Ureter (tissue), 1 donor: ENCODE measurements at places on chromosomes 12 and 14. TPM values are rescaled to one million over a fixed set of nuclear protein-coding genes. Genes with fewer than 3 reads are reported as not detected.
A peak's percentile ranks its signal among the peaks of the same experiment; 100 is the strongest.

- no peak for DNase-seq
Measured at GRCh38 chr14:66435683-66436082, 50.5 kb upstream of the CCDC196 start.

- no peak for DNase-seq
Measured at GRCh38 chr12:102120886-102121285, 903 bp downstream of the PARPBP start.

DNA sequence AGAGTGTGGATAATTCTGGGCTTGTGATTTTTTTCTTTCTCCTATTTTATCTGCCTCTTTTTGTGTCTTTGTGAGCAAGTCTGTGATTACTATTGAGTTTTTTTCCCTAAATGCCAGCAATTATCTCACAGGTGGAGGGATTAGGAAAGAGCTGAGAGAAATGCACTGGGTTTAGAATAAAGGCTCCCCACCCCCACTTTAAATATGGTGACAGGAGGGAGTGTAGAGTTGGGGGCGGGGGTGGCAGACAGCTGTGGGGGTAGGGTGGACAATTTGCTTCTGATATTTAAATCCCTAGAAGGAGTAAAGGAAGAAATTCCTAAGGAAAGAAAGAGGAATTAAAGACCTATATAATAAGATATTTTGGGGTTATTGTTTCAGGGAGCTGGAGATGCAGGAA, 145.9 kb downstream of the NRXN3 start:
- no peak for DNase-seq

- DNase-seq, result no peak
Measured at GRCh38 chr12:93766796-93767523, 89.8 kb downstream of the CRADD start.

GRCh38 chr14:61196792-61197191, 84.3 kb downstream of the TMEM30B start:
- DNase-seq, result no peak

DNA sequence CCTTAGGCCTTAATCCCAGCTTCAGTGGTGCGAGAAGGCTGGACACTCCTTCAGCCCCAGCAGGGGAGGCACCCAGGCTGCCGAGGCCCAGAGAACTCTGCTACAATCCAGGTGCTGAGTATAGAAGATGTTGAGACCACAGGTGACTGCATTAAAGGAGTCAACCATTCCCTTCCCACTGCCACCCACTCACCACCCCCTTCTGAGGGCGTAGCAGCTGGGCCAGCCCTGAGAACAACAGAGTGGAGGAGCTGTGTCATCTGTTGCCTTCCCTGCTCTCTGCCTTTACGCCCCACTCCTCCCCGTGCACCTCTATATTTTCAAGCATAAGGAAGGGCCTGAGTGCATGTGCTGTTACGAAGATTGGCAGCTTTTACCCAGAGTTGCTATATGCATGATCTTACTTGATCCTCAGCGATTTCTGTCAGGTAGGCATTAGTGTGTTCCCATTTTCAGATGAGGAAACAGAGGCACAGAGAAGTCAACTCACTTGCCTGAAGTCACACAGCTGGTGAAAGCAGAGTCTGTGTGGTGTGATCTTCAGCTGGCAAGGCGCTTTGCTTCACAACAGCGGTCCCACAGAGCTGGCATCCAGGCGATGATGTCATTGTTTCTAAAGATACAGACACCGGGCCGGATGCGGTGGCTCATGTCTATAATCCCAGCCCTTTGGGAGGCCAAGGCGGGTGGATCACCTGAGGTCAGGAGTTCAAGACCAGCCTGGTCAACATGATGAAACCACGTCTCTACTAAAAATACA, 46.7 kb downstream of the RIN3 start:
- no peak for DNase-seq

DNA sequence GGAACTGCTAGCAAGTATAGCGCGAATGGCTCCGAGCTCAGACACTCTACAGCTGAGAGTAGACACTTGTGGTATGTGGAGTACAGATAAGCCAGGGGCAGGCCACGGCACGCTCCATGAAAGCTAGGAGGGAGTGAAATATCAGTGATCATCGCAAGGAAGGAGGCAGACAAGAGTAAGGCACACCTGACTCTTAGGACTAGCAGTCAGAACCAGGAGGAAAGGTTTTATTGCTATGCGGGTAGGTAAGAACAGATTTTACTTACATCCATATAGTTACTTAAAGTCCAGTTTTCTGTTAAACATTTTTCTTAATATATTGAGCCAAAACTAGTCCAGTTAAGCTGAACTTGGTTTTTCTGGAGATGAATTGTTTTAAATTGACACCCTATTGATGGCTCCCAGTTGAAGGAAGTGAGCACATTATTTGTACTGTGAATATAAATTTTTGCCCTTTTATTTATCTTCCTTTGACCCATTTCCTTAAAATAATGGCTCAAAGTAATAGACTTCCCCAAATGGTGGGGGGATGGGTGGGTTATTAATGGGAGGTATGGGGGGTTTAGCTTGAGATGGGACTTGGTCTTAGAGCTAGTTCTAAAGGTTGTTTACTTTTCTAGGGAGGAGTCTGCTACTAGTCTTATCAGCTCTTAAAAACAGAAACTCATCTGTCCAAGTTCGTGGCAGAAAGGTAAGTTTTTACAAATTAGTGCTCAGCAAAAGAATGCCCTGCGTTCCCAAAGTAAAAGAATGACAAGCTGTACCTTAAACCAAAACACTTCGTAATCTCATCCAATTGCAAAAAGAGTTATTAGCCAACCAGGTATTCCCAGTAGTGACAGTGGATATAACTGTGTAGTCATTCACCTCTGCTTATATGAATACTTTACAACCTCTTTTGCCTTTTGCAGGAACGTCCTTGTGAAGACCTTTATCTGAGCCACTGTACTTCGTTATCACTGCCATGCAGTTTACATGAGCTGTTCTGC, 5.8 kb downstream of the HNRNPA1 start:
- no peak for DNase-seq

- DNase-seq, result no peak
Measured at GRCh38 chr12:91216871-91217270, 34.3 kb upstream of the DCN start.

DNA sequence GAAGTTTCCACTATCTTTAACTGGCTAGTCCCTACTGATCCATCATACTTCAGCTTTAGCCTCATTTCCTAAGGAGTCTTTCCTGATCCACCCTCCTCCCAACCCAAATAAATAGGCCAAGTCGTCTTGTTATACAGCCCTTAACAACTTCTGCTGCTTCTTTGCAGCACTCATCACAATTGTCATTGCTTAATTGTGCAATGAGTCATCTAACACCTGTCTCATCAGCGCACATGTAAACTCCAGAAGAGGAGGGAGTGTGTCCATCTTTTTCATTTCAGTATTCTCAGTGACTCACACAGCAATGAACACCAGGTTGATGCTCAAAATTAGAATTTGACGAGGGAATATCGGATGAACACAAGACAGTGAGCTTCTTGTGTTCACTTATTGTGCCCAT, 87.3 kb downstream of the SUDS3 start:
- DNase-seq, result no peak

DNA sequence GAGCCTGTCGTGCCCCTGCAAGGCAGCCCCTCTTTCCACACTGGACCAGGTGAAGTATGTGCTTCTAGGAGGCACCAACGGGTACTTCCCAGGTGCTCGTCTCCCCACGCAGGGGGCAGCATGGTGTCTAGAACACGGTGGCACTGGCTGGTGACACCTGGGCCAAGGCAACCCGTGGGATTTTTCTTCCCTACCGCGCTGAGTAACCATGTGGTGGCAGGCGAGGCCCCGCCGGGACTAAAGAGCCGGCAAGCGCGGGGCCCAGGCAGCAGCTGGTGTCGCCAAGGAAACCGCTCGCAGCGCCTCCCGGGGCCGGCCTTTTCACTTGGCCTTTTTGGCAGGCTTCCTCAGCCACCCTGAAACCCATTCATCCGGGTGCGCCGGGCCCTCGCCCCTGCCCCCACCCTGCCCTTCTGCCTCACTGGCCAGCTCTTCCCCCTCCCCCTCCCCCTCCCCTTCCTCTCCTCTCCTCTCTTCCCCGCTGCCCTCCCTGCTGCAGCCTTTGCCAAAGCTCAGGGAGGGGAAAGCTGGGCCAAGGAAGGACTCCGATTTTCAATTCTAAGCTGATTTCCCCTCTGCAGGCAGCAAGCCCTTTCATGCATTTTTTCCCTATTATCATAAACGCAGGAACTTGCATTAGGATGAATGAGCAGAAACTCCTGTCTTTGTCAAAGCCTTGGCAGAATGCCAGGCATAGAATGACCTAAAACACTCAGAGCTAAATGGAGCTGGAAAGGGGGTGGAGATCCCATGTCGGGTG, 81.2 kb downstream of the IRF2BPL start:
- DNase-seq, result peak; percentile 93

DNA sequence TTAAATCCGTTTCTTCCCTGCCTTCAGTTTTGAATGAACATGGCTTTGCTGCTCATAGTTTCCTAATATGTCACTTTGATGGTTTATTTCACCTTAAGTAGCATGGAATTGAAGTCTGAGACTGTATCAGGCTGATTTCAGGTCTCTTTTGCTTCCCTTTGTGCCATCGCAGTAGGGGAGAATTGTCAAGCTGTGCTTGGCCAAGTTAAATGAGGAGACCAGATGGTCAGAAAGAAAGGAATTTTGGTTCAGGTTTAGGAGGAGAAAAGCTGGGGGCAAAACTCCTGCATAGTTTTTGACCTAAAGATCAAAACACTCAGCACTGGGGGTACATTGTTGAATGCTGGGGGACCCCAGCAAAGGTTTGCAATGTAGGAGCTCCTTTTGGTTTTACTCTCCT, 398.4 kb downstream of the NUAK1 start:
- no peak for DNase-seq

- no peak for DNase-seq
Measured at GRCh38 chr12:68276402-68276930, 23.1 kb upstream of the IL22 start.

DNA sequence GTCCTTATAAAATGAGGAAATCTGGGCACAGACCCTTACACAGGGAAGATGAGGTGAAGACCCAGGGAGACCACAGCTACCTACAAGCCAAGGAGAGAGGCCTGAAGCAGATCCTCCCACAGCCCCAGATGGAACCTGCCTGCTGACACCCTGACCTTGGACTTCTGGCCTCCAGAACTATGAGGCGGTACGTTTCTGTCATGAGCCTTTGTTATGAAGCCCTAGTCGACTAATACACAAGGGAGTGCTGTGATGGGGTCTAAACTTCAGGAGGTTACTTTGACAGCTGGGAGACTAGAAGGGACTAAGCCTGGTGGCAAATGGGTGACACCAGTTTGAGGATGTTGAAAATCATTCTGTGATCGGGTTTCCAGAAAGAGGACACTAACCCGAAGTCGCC, 85.0 kb downstream of the RNF34 start:
- no peak for DNase-seq

DNA sequence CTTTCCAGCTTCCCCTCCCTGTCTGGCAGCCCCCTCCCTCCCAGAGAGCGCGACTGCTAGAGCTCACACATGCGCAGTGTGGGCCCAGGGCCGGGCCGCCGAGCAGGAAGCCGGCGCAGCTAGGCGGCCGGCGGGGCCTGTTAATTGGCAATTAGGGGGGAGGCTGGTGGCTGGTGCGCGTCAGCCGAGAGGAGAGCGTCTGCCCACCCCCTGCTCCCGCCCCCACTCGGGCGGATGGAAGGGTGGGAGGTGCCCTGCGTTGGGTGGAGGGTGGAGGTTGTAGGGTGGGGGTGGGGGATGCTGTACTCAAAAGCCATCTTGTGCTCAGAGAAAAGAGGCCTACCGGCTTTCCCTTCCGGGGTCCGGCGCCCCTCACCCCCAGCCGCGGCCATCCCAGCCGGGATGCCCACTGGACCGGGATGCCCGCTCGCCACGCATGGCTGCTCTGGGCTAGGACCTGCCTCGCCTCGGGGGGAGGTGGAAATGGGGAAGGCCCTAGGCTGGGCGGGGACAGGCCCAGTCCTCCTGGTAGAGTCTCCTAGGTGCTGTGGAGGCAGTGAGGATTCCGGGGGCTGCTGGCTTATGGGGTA, 9.2 kb downstream of the HOXC8 start:
- peak; percentile 77 for DNase-seq

DNA sequence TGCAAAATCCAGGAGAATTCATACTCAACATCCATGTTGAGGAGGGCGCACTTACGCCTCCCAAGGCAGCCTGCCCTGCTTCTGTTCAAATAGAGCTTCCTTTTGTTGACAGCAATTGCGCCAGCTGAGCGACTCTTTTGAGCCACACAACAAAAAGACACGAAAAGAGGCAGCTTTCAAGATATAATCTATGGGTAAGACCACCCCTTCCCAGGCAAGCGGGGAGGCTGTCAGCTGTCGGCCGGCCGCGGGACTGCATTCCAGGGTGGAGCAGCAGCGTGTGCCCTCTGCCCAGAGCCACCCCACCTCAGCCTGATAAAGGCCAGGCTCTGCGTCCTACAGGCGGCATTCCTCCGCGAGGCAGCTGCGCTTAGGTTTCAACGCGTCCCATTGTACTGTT, 15.8 kb upstream of the STAB2 start:
- DNase-seq, result no peak

DNA sequence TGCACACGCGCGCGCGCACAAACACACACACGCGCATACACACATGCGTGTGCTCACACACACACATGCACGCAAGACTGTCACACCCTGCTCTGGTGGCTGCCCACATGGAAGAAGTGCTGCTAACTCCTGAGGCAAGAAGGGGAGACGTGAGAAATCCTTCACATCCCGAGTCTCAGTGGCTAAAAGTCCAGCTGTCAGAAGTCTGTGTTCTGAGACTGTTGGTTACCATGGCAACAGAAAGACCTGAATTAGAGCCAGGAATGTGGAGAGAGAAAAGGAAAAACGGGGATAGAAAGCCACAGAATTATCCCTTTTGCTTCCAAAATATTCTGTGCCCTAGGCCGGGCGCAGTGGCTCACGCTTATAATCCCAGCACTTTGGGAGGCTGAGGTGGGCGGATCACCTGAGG, 71.2 kb downstream of the PPFIBP1 start:
- DNase-seq, result no peak

- no peak for DNase-seq
Measured at GRCh38 chr12:92519284-92519683, 183.5 kb upstream of the PLEKHG7 start.

DNA sequence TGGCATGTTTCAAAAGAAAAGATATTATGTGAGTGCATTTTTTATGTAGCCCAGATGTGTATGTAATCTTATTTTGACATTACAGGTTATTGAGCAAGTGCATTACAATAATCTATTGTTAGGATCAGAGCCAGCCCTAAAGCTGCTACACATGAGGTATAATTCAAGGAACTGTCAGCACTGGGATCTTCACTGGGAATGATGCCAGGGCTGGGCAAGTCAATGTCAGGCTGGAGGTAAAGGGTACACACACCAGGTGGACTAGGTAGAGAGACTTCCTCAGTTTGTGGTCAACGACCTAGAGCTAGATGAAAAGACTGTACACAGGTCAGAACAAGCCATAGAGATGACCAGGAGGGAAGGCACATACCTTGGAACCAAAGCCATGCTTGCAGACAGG, 15.4 kb downstream of the TRIM9 start:
- no peak for DNase-seq

DNA sequence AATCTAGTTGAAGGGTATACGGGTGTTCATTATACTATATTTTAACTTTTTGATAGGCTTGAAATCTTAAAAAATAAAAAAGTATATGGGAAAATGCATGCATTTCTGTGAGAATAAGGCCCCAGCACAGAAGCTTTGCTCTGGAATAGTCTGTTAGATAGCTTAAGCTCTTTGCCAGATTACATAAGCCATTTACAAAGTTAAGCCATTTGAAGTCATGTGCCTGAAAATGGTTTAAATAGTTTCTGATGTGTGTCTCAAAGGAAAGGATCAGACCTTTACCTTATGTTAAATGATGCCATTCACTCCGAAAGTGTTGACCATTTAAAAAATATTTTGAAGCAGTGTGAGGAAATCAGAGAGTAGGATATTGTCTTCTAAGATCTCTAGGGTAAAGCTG, 51.3 kb downstream of the WASHC4 start:
- DNase-seq, result no peak

Gene SYNDIG1L
- 0.18 TPM for total RNA-seq

Gene DDX11
- total RNA-seq, result 37.8 TPM

Gene KLHL33
- 0.26 TPM for total RNA-seq

Gene DAD1
- total RNA-seq, result 172 TPM

Gene TULP3
- total RNA-seq, result 13.2 TPM
